ENCODE measurements at places on chromosomes 5 and 9. TPM values are rescaled to one million over a fixed set of nuclear protein-coding genes. Genes with fewer than 3 reads are reported as not detected.

- H3K36me3 ChIP-seq, result no peaks in the 10 kb centered on the region
- peaks cover 58% of the 10 kb centered on the region for H3K4me1 ChIP-seq
- H3K27ac ChIP-seq, result no peak overlapping the region
- DNase-seq, result no peak
- H3K4me3 ChIP-seq, result no peak overlapping the region
- no peaks in the 10 kb centered on the region for H3K27me3 ChIP-seq
Measured at GRCh38 chr5:98935206-98935605, 6.4 kb upstream of the CHD1 start.

ASB6 gene
- 20.9 TPM for total RNA-seq

- H3K4me3 ChIP-seq, result no peak overlapping the region
- H3K4me1 ChIP-seq, result no peaks in the 10 kb centered on the region
- no peak overlapping the region for H3K27ac ChIP-seq
- no peak for DNase-seq
- H3K27me3 ChIP-seq, result no peaks in the 10 kb centered on the region
Measured at GRCh38 chr5:106780355-106780754, 890.4 kb downstream of the EFNA5 start.

CD72 gene
- 1.4 TPM for total RNA-seq

ZDHHC21 gene
- 13.8 TPM for total RNA-seq

CER1 gene
- total RNA-seq, result 0.32 TPM

DNA sequence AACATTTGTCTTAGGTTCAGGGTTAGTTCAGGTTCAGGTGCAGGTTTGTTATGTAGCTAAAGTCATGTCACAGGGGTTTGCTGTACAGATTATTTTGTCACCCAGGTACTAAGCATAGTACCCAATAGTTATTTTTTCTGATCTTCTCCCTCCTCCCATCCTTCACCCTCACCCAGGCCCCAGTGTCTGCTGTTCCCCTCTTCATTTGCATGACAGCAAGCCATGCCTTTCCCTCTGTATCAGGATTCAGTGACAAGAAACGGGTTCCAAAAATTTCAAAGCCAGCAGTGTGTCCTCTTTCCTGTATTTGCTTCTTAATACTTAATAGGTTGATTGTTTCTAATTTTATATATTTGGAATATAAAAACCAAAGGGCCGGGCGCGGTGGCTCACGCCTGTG is 330.8 kb upstream of the SGCD start:
- no peak overlapping the region for H3K27ac ChIP-seq
- H3K4me3 ChIP-seq, result no peak overlapping the region
- no peaks in the 10 kb centered on the region for H3K4me1 ChIP-seq

SPINK9 gene
- not detected for total RNA-seq

DNA sequence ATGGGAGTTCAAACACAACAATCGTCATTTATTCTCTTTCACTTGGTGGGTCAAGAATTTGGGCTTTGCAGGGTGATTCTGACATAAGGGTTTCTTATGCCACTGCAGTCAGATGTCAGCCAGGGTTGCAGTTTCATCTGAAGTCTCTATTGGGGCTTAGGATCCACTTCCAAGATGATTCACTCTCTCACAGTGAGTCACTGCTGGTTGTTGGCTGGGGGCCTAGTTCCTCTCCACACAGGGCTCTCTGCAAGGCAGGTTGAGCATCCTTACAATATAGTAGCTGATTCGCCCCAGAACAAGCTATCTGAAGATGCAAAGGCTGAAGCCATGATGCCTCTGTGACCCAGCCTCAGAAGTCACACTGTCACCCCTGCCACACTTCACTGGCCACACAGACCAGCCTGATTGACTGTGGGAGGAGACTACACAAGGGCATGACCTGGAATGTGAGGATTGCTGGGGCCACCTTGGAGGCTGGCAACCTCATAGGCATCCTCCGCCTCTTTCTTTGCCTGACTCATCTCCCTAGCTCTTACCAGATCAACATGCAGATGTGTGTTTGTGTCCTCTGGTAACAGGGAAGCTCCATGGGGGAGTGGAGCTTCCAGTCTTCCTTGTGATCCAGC is 4.5 kb upstream of the CARD19 start:
- no peak for DNase-seq
- H3K4me3 ChIP-seq, result no peak overlapping the region
- no peaks in the 10 kb centered on the region for H3K36me3 ChIP-seq
- H3K27me3 ChIP-seq, result peaks cover 2% of the 10 kb centered on the region

DNA sequence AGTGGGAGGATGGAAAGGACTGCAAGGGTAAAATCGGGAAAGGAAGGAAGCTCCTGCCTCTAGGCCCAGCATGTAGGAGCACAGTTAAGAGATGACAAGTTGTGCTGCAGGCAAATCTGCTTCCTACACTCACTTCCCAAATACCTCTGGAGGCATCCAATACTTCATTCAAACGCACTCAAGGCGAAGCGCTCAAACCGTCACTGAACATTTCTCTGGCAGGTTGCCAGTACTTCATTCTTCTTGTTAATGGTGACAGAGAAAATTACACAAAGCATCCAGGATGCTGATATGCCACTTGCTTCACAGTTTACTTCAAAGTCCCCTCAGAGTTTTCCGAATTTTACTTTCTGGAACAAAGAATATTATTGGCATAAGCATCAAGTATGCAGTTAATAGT is 59.8 kb downstream of the NREP start:
- no peaks in the 10 kb centered on the region for H3K27me3 ChIP-seq
- H3K4me3 ChIP-seq, result no peak overlapping the region
- H3K36me3 ChIP-seq, result no peaks in the 10 kb centered on the region
- DNase-seq, result no peak
- peaks cover 12% of the 10 kb centered on the region for H3K4me1 ChIP-seq

DNA sequence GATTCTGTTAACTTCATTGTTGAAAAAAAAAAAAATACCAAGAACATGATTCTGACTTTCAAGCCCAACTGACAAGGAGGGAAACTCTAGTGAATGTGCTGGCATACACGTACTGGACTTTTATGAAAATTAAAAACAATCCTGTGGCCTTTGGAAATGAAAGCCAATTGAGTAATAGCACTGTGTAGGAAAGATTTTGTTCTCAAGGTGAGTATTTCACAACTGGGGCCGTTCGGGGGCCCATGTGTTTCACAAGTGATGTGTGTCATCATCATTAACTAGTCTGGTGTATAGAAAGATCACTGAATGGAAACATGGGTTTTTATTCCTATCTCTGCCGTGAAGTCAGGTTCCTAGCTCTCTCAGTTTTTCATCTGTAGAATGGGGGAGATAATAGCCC is 605.0 kb upstream of the CLINT1 start:
- H3K4me3 ChIP-seq, result no peak overlapping the region
- H3K27ac ChIP-seq, result no peak overlapping the region
- H3K4me1 ChIP-seq, result no peaks in the 10 kb centered on the region
- H3K36me3 ChIP-seq, result no peaks in the 10 kb centered on the region

DNA sequence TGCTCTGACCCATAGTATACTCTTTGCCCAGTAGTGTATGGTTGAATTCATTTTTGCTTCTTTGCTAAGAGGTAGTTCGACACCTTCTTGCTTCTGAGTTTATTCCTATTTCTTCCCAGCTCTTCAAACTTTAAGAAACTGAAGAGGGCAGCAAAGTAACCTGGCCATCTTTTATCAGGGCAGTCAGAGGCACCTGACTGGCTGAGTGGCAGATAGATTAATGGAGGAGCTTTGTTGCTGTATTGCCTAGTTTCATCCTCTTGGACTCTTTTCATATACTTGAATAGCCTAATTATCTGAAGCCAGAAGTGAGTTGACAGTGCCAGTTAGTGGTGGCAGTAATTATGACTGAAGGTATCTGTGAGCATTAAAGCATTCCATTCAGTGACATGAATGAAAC is 82.5 kb downstream of the UHRF2 start:
- H3K36me3 ChIP-seq, result peaks cover 6% of the 10 kb centered on the region
- H3K27me3 ChIP-seq, result no peaks in the 10 kb centered on the region
- no peaks in the 10 kb centered on the region for H3K4me1 ChIP-seq
- no peak overlapping the region for H3K4me3 ChIP-seq
- H3K27ac ChIP-seq, result peak overlapping the region; percentile 59

GRCh38 chr9:89657765-89658164 is 53.0 kb downstream of the GADD45G start:
- H3K4me3 ChIP-seq, result no peak overlapping the region
- peaks cover 21% of the 10 kb centered on the region for H3K4me1 ChIP-seq
- peaks cover 51% of the 10 kb centered on the region for H3K27me3 ChIP-seq
- no peak for DNase-seq
- H3K36me3 ChIP-seq, result no peaks in the 10 kb centered on the region
- H3K27ac ChIP-seq, result no peak overlapping the region

SOHLH1 gene
- total RNA-seq, result not detected

- no peaks in the 10 kb centered on the region for H3K27me3 ChIP-seq
- no peak overlapping the region for H3K27ac ChIP-seq
- no peaks in the 10 kb centered on the region for H3K36me3 ChIP-seq
- no peak overlapping the region for H3K4me3 ChIP-seq
- no peaks in the 10 kb centered on the region for H3K4me1 ChIP-seq
Measured at GRCh38 chr5:143653256-143653655, 158.7 kb upstream of the HMHB1 start.
